ENCODE measurements at places on chromosomes 6 and 20.
A peak's percentile ranks its signal among the peaks of the same experiment; 100 is the strongest.

DNA sequence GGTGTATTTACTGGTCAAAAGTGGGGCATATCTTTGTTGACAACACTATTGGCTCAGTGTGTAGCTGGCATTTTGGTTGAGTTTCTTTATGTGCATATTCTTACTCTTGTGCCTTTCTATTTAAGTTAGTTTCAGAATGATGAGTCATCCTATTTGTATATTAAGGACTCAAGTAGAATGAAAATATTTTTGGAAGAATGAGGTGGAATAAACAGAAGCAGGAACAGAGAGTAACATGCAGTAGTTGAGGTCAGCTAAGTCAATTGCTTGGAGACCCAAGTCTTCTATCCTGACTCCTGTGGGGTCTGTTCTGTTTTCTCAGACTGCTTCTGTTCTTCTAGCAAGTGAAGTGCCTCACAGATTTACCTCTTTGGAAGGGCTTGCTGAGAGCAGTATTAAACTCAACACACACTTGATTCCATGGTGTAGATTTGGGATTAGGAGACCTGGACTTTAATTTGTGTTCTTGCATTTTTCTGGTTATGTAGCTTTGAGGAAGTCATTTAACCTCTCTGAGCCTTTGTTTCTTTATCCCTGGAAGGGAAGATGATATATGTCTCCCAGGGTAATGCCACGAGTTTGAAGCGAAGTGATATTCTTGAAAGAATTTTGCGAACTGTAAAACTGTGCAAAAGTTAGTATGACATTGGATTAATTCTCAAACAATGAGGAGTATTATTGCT, 324.3 kb downstream of the QKI start:
- no peak for DNase-seq

DNA sequence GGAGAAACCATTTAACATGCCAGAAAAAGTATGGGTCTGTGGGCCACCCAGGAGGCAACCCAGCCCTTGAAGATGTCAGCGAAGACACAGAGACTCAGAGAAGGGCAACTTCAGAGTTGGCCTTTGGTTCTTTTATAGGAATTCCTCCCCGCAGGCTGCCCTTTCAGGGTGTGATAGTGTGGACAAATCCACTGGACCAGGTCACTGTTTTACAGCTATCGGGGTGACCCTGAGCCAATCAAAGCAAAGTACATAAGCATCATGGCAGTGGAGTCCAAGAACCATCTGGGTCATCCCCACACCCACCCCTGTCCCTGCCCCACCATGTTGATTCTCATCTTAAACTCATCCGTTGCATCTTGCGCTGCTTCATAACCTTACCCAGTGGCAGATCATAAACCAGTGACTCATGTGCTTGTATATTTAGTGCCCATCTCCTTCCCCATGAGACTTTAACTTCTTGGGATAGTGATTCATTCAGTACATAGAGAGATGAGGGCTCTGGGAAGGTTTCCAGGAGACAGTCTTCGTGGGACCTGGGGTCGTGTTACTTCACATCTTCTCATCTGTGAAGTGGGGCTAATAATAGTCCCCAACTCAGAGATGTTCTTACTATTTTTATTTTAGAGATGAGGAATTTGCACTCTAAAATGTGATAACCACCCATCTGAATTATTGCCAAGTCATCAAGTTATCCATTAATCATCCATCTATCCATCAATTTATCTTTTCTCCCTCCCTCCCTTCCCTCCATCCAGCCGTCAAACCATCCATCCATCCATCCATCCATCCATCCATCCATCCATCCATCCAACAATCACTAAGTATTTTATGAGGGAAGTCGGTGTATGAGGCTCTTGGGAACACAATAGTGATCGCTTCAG, 51.0 kb downstream of the EDN3 start:
- DNase-seq: no peak

DNA sequence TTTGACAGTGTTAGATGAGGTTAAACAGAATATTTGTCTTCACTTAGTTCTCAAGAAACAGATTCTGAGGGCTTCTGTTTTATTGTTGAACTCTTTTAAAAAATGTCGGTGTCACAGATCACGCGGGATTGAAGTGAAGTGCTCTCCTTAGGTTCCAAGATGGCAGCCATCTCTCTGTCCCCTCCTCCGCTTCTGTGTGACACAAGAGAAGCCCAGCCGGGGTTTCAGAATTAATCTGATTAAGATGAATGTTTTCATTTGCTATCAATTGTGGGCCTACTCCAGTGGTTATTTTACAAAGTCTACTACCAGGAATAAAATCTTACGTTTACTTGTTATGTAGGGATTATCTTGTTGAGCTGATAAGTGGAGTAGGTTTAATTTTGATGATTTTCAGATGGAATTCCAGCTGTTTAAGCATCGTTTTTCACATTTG, 10.9 kb downstream of the HIVEP1 start:
- DNase-seq: no peak

DNA sequence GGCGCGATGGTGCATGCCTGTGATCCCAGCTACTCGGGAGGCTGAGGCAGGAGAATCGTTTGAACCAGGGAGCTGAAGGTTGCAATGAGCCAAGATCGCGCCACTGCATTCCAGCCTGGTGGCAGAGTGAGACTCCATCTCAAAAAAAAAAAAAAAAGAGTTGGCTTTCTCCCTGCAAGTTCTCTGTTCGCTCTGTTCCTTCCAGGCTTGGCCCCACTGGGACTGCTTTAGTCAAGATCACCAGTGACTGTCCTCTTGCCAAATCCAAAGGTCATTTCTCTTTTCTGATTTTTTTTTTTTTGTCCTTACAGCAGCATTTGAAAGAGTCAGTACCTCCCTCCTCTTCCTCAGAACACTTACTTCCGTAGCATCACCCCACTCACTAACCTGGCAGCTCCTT, 10.8 kb upstream of the GNRH2 start:
- DNase-seq: no peak

- no peak for DNase-seq
These were observed 81.9 kb downstream of the FIG4 start for GRCh38 chr6:109772883-109773431.

- DNase-seq: no peak
These were observed 17.8 kb downstream of the HIVEP2 start for GRCh38 chr6:142927271-142927580.

DNA sequence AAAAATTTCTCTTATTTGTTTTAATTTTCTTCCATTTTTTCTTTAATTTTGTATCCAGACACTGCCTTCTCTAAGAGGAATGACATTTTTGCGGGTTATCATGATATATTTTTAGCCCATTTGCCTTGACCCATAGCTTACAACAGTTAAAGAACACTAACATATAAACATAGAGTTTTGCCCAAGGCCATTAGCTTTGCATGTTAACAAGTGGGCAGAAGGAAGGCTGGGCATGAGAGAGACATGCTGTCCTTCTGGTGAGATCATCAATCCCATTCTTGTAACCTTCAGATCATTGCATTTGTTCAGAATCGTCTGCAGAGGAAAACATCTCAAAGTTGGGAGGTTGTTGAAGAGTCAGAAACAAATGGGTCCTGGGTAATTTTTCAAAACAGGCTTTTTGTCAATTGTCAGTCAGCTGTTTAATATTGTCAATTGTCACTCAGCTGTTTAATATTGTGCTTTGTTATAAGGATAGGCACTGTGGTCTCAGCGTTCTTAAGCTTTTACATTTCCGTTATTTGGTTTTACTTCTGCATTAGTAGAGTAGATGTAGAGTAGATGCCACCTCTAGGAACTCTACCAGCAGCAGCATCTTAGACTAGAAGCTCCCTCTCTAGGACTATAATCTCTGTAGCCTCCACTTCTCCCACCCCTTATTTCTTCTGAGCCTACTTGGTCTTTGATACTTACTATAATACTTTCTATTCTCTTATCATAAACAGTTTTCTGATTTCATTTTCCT, 243.1 kb downstream of the ESR1 start:
- no peak for DNase-seq

- DNase-seq: no peak
These were observed 1286.0 kb upstream of the GJE1 start for GRCh38 chr6:140846503-140847261.

- no peak for DNase-seq
These were observed 24.8 kb downstream of the MAFB start for GRCh38 chr20:40663991-40664880.

DNA sequence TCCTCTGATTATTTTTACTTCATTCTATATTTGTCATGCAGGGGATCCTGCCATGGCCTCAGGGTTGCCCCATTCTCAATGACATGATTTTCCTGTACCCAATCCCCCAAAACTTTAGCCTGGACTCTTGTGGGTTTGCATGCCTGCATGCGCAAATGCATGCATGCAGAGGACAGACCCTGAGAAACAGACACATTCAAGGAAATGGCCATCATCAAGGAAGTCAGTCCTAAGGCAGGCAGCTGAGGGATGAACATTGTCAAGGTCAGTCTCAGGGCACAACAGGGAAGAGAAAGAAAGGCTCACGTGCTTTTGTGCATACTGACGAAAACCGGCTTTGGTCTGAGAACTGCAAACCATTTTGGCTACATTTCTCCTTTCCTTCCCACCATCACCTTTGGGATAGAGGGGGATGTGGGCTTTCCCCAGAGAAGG, 13.1 kb downstream of the NEDD9 start:
- DNase-seq: no peak

- DNase-seq: no peak
These were observed 1343.6 kb upstream of the CITED2 start for GRCh38 chr6:140718021-140718420.

DNA sequence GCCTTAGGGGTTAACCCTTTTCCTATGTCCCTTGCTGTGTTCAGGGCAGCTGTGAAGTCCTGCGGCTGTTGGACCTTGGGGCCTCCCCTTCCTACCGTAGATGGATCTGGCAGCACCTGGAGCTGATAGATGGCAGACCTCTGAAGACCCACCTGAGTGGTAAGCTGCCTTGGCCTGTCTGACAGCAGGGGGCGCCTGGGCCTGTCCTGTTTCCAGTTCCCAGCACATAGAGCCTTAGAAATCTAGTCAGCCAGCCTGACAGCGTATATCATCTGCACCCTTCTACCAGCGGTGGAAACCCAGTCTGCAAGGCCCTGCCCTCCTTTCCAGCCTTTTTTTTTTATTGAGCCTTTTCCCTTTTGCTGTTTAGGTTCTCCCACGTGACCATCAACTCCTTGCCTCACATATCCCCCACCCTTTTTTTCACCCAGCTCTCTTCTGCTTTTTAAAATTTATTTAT, 26.6 kb downstream of the CNBD2 start:
- DNase-seq: peak; percentile 77

DNA sequence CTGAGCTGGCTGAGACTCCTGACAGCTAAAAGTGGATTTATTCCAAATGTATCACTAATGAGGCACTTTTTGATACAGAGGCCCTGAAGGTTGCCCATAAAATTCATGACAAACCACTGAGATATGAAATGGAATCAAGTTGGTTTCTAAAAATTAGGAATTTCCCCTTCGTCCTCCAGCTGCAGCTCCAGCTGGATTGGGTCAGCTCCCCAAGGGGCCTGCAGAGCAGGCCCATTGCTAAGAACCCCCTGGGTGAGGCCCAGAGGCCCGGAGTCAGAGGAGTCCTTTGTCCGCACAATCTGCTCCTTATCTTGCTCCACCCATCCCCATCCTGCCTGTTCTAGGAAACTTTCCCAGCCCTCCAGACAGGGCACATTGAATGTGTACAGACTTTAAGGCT, 163.5 kb upstream of the TOP1 start:
- DNase-seq: no peak

GRCh38 chr20:53594068-53595017, 704 bp upstream of the ZNF217 start:
- DNase-seq: peak; percentile 94

DNA sequence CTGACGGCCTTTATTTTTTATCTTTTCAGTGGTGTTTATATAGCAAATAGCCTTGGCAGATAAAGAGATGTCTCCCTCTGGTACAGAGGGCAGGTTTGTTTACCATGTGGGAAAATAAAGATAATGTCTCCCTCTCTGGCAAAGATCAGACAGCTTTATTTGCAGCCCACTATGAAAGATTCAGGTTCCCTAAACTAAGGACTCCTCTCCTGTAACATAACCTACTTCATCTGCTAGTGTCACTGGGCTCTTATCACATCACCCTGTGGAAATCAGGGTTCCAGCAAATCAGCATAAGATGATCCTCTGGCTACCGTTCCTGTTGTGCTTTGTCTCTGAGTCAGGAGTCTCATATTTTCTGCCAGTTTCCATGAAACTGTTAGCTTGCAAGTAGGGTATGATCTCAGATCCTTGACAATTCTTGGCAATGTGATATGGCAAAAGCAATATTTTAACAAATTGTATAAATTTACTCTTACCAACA, 3.1 kb downstream of the FBXL4 start:
- no peak for DNase-seq

DNA sequence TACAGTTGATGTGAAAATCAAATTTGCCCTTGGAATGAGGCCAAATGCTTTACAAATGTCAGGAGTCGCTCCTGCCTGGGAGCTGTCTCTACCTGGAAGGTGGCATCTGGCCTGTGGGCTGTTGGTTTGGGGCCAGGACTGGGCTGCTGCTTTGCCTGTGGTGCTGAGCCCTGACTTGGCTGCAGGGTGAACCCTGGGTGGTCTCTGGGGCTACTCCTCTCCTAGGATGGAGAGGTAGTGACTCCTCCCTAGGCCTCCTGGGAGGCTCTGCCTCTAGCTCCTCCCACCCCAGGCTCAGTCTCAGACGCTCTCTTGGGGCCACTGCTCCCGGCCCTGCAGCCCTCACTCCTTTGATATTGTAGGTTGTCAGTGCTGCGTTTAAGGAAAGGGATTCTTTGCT, 47.5 kb downstream of the EFCAB8 start:
- DNase-seq: no peak

GRCh38 chr20:12575352-12576095, 433.2 kb upstream of the SPTLC3 start:
- DNase-seq: no peak

- DNase-seq: no peak
These were observed 45.4 kb downstream of the L3MBTL3 start for GRCh38 chr6:130063806-130064205.

DNA sequence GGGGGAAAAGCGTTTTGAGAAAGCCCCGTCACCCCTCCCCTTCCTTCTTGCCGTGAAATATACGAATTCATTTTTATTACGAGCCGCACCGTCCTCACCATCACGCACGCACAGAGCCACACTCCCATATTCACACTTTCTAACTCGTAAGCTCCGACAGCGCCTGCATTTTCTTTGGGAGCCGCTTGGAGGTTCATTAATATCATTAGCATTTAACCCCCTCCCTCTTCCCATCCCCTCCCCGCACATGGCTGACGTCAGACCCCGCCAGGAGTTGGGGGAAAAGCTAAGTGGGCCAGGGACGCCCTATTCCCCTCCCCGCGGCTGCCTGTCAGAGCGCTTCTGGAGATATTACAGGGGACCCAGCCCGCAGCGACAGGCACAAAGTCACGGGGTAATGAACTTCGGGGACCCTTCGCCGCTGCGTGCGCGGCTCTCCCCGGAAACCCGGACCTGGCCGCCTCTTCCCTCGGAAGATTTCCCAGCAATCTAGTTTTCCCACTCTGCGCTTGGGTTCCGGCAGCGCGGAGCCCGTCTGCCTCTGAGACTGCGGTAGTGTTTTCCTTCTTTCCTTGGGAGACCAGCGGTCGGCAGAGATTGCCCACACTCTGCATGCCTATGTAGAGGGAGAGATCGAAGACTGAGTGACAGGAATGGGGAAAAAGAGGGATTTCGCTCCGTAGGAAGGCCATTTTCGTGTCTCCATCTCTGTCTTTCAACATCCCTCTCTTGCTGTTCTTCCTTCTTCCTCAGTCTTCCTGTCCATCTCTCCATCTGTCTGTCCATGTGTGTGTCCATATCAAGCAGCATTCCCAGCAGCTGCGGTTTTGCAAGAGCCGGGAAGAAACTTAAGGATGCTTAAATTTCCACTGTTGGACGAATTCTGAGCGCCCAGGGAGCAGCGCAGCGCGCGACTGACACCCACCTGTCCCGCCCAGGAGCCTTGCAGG, at the start of gene NR2E1:
Gene NR2E1, plus strand, starts transcription at position 309 of the 950 bp plus-strand sequence. CDS start 744 bp downstream, outside the sequence.
- no peak for DNase-seq

Data from stimulated activated CD8-positive, alpha-beta memory T cell treated with anti-CD3 and anti-CD28 coated beads, Interleukin-15, amount 100 ng/mL, for 1 hour (primary cell).